ENCODE measurements at places on chromosomes 1 and 21. TPM values are rescaled to one million over a fixed set of nuclear protein-coding genes. Genes with fewer than 3 reads are reported as not detected.
A peak's percentile ranks its signal among the peaks of the same experiment; 100 is the strongest.

- DNase-seq = no peak
Observed at GRCh38 chr1:19229229-19229628, 19.2 kb upstream of the UBR4 start.

DNA sequence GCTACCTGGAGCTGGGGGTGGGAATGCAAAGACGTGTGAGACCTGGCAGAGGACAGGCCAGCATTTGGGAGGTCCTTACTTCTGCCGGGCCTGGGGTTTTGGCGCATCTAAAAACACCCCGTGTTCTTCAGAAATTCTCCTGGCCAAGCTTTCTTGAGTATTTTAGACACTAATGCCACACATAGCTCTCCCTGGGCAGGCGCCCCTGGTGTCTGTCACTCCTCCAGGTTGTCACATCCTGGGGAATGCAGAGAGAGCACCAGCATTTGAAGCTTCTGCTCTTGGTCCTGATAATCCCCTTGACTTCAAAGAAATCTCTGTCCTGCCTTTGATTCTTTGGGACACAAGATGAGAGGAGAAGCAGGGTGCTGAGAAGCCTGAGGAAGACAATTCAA lies 6.0 kb downstream of the CAPN9 start:
- DNase-seq = no peak

Gene DMBX1
- polyA plus RNA-seq = 0.38 TPM

- no peak for DNase-seq
Observed at GRCh38 chr1:88327391-88328267, 356.4 kb upstream of the PKN2 start.

- no peak for DNase-seq
Observed at GRCh38 chr1:151606384-151606783, 5.5 kb upstream of the SNX27 start.

Gene CFH
- 82.8 TPM for polyA plus RNA-seq

GRCh38 chr1:67110352-67110751 lies 24.4 kb downstream of the C1orf141 start:
- DNase-seq = no peak

DNA sequence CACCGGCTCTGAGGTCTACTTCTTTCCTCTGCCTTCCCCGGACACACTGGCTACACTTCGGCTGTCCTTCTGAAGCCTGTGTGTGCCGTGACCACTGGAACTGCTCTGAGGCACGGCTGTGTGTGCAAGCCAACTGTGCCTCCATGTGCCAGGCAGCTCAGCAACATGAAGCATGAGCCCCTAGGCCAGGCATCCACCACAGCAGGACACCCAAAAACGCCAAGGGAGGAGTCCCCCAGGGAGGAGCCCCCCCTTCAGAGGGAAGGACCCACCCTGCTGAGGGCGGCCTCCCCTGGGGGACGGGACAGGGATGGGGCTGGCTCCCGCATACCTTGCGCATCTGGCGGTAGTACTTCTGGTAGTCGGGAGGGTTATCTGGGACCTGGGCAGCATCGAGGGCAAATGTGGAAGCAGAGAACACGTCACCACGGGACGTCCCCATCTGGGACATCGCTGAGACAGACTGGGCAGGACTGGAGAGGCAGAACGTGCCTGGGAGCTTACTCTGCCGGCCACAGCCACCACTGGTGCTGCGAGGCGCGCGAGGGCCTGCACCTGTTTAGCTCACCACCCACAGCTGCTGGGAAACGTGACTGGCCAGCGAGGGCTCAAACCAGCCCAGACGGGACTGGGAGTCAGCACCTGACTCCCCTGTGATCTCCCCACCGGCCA lies 20.5 kb downstream of the LSS start:
- no peak for DNase-seq

Gene LEMD1
- polyA plus RNA-seq = not detected

Gene CTSK
- 115 TPM for polyA plus RNA-seq

DNA sequence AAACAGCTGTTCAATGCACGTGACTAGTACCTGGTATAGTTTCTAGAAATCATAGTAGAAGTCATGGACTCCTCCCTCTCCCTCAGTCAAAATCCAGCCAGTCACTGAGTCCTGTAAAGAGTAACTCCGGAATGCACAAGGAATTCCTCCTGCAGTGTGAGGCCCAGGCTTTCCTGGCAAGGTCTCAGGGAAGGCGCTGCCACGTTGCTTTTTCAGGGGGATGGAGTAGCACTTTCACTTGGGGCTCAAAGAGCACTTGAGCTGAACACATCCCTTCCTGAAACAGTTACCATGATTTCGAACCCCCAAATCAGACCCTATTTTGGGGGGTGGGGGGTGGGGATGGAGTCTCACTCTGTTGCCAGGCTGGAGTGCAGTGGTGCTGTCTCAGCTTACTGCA lies 26.4 kb upstream of the LRRC8D start:
- DNase-seq = no peak

DNA sequence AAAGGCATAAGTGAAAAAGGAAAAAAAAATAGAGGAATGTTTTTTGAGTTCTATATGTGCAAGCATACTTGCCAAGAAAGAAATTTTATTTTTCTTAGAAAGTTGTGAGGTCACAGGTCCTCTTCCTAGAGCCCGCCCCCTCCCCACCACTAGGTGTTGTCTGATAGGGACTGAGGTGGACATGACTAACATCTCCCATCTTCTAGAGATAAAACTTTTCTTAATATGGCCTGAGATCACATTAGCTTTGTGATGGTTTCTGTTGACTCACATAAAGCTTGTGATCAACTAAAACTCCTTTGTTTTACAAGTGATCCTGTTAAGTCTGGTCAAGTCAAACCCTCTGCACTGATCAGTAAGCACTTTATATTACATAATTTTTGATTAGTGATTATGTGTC lies 33.4 kb upstream of the CITED4 start:
- no peak for DNase-seq

DNA sequence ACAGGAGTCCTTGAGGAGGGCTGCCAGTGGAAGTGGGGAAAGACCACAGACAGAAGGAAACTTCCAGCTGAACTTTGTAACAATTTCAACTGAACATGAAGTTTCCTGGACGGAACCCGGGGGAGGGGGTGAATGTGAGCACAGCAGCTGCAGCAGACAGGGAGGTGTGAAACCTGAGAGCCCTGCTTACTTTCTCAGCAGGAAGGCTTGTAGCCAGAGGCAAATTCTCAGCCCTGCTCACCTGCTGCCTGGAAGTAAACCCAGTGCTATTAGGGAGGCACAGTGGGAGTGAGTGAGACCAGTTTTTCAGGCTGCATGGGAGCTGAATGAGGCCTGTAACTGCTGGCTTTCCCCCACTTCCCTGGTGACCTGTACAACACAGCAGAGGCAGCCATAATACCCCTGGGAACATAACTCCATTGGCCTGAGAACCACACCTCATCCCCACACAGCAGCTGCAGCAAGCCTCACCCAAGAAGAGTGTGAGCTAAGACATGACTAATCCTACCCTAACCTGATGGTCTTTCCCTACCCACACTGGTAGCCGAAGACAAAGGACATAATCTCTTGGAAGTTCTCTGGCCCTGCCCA lies 9.6 kb upstream of the SPRR2F start:
- no peak for DNase-seq

Gene LENEP
- not detected for polyA plus RNA-seq

Gene QSOX1
- 24.5 TPM for polyA plus RNA-seq

Gene FCGR1A
- 12.5 TPM for polyA plus RNA-seq

GRCh38 chr1:200221614-200222282 lies 188.1 kb downstream of the ZNF281 start:
- no peak for DNase-seq

DNA sequence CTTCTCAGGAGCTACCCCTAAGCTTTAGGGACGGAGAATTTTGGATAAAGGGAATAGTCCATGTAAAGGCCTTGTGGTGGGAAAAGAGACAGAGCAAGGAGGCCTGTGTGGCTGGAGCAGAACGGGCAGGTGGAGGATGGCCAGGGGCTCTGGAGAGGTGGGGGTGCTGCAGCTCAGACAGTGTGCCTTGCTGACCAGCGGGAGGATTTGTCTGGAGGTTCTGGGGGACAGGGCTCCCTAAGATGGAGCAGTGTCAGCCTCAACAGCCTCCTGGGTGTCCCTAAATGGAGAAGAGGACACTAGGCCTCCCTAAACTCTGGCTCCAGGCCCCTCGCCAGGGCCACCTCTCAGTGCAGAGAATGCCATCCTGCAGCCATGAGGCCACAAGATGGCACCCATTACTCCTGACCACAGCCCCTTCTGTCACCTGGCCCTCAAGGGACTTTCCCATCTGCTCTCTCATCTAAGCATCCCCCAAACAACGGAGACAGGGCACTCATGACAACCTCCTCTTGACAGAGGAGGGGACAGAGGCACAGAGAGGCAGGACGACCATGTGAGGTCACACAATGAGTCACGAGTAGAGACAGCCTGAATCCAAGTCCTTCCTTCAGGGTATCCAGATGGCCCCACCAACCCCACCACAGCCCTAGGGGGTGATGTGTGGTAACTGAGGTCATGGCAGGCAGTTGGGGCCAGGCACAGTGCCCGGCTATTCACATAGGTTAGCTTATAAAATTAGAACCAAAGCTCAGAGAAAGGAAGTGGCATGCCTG lies 94.7 kb downstream of the DMRTB1 start:
- peak; percentile 51 for DNase-seq

Gene FAM3B
- 28.5 TPM for polyA plus RNA-seq

Gene PTPRC
- polyA plus RNA-seq = 12.9 TPM

DNA sequence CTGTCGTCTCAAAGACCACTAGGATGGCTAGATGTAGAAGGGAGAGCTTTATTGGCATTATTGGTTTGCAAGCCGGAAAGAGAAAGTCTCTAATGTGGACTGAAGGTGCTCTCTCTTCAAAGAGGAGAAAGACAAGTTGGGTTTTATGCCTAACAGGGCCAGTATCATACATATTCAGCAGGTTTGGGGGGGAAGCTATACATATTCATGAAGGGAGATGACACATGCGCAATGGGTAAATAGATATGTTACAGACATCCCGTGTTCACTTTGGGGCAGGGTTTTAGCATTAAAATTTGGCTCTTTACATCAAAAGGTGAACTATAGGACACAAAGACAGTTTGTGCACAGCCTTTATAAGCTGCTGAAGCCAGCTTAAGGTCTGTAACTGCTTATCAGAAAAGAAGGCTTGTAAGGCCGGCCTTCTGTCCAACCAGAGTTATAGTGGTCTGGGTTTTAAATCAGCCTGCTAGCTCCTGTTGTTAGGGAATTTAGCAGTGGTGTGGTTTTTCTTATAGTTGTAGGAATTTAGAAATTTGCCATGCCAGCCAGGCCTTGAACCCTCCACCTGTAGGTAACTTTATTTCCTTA lies 46.5 kb upstream of the LRRN2 start:
- no peak for DNase-seq

DNA sequence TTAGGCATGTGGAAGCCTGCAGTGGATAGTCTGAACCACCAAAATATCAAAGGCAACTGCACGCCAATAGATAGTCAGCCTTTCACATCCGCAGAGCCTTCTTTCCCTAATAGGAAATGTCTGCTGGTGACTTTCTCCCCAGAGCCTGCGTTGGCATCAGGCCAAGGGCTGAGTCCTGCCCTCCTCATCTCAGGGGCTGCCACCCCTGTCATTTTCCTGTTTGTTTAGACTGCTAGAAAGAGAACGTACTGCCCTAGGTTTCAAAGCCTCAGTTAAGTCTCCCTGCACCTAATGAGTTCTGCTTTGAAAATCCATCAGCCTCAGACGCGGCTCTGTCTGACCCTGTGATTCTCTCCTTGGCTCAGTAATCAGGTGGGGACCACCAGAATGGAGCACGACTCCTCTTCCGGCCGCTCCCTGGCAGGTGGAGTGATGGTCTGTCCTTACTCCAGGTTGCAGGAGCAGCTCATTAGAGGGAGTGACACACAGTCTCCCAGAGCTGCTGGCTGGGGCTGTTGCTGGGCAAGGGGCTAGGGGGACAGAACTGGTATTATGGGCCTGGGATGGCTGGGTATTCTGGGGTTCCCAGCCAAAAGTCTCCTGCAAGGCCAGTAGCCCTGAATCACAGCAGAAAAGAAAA lies 27.3 kb downstream of the STUM start:
- no peak for DNase-seq

Measured in aorta (tissue), 5 donors.